Osteoblast (primary cell): ENCODE measurements at places on chromosomes 1 and 21.

- H3K4me1 ChIP-seq: peaks cover 5% of the 10 kb centered on the region
- H3K27ac ChIP-seq: no peak overlapping the region
- H3K27me3 ChIP-seq: no peaks in the 10 kb centered on the region
- no peak overlapping the region for H3K4me3 ChIP-seq
- no peak for DNase-seq
- no peaks in the 10 kb centered on the region for H3K36me3 ChIP-seq
These were observed 5.8 kb downstream of the RGS1 start for GRCh38 chr1:192581131-192581927.

- no peak overlapping the region for H3K4me3 ChIP-seq
- no peak for DNase-seq
- H3K27ac ChIP-seq: no peak overlapping the region
- peaks cover 25% of the 10 kb centered on the region for H3K27me3 ChIP-seq
- H3K36me3 ChIP-seq: no peaks in the 10 kb centered on the region
These were observed 6.2 kb downstream of the KCNA3 start for GRCh38 chr1:110668549-110668948.

DNA sequence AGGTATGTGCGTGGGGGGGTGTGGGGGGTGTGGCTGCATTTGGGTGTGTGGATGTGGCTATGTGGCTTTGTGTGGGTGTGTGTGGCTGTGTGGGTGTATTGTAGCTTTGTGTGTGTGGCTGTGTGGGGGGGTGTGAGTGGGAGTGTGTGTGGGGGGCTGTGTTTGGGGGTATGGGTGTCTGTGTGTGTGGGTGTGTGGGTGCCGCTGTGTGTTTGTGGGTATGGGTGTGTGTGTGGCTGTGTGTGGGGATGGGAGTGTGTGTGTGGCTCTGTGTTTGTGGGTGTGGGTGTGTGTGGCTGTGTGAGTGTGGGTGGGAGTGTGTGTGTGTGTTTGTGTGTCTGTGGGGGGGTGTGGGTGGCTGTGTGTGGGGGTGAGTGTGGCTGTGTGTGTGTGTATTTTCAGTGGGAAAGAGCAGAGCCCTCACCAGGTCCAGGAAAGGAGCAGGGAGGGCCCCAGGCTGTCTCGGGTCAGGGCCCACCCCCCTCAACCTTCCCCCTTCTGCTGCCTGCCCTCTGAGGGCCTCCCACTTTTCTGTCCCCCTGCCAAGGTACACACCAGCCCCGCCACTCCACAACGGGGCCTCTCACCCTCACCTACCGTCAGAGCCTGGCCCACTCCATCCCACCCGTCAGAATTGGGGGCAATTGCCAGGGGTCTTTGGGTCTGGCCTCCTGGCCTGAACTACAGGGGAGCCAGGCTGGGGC, 1.9 kb upstream of the COL8A2 start:
- peaks cover 21% of the 10 kb centered on the region for H3K4me1 ChIP-seq
- peaks cover 12% of the 10 kb centered on the region for H3K27me3 ChIP-seq
- no peak overlapping the region for H3K4me3 ChIP-seq
- H3K36me3 ChIP-seq: no peaks in the 10 kb centered on the region
- peak; percentile 85 for DNase-seq

DNA sequence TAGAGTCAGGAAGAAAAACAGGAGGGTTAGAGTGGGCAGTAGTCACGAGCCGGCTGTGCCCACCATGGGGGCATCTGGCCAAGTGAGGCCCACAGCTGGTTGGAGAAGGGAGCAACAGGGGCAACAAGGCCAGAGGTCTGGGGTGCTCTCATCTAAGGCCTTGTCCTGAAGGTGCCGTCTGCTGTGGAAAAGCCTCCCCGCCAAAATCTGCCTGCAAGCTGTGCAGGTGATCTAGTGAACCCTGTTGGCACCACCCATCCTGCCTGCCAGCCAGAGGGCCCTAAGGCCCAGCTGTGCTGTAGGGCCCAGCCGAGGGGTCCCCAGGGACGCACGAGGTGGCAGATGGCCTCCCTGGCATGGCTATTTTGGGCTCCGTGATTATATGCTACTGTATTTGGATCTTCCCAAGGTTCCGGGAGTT, 51.3 kb downstream of the LGR6 start:
- peaks cover 4% of the 10 kb centered on the region for H3K4me1 ChIP-seq
- H3K27me3 ChIP-seq: peaks cover 37% of the 10 kb centered on the region
- no peak overlapping the region for H3K4me3 ChIP-seq
- no peaks in the 10 kb centered on the region for H3K36me3 ChIP-seq
- peak; percentile 47 for DNase-seq

DNA sequence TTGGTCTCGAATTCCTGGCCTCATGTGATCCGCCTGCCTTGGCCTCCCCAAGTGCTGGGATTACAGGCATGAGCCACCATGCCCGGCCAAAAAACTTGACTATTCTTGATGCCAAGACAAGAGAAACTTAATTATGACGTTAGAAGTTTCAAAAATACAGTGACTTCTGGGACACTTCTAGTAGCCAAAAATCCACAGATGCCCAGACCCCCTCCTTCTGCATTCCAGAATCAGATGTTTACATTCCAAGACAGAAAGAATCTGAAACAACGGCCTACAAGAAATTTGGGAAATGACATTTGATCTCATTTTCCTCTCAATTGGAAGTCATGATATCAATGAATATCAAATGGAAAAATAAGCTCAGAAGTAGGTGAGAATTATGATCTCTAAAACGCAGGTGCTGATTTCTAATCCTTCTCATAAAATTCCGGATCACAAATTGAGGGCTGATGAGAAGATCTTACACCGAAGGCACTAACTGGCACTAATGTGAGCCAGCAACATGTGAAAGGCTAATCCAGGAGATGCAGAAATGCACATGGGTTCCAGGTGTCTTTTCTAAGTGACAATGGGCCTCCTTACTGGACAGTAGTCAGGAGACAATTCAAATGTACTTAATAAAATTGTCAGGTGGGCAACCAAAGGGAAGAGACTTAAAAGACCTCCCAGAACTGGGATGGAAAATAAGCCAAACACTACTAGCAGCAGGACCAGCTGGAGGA, 5.5 kb downstream of the RAB29 start:
- H3K4me3 ChIP-seq: no peak overlapping the region
- H3K27ac ChIP-seq: no peak overlapping the region
- no peaks in the 10 kb centered on the region for H3K27me3 ChIP-seq
- peaks cover 3% of the 10 kb centered on the region for H3K4me1 ChIP-seq
- no peak for DNase-seq

- peaks cover 62% of the 10 kb centered on the region for H3K27me3 ChIP-seq
- DNase-seq: no peak
- no peak overlapping the region for H3K4me3 ChIP-seq
- H3K4me1 ChIP-seq: no peaks in the 10 kb centered on the region
These were observed 44.0 kb downstream of the FAM163A start for GRCh38 chr1:179786815-179787685.

- no peak for DNase-seq
- peaks cover 26% of the 10 kb centered on the region for H3K27me3 ChIP-seq
- no peak overlapping the region for H3K27ac ChIP-seq
- H3K36me3 ChIP-seq: no peaks in the 10 kb centered on the region
- no peaks in the 10 kb centered on the region for H3K4me1 ChIP-seq
These were observed 31.5 kb downstream of the RNF220 start for GRCh38 chr1:44436401-44437106.

GRCh38 chr1:200640963-200641401, 20.4 kb upstream of the KIF14 start:
- H3K4me1 ChIP-seq: peaks cover 10% of the 10 kb centered on the region
- DNase-seq: no peak
- H3K36me3 ChIP-seq: no peaks in the 10 kb centered on the region
- no peak overlapping the region for H3K27ac ChIP-seq
- H3K27me3 ChIP-seq: no peaks in the 10 kb centered on the region

DNA sequence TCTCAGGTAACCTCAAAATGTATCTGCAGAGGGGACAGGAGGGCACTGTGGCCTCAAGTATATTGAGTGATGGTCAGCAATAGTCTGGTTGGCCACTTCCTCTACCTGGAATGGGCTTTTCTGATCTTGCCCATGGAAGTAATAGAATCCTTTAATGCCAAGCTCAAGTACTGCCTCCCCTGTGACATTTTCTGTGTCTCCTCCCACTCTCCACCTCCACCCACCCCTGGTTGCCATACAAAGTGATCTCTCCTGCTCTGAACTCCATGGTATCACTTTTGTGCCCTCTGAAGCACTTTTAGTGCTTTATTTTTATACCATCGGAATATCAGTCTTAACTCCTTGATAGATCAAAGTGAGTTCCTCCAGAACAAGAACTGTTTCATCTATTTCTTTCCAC, 9.2 kb upstream of the NOS1AP start:
- H3K27ac ChIP-seq: no peak overlapping the region
- H3K36me3 ChIP-seq: no peaks in the 10 kb centered on the region
- H3K4me3 ChIP-seq: no peak overlapping the region
- H3K4me1 ChIP-seq: peaks cover 1% of the 10 kb centered on the region

DNA sequence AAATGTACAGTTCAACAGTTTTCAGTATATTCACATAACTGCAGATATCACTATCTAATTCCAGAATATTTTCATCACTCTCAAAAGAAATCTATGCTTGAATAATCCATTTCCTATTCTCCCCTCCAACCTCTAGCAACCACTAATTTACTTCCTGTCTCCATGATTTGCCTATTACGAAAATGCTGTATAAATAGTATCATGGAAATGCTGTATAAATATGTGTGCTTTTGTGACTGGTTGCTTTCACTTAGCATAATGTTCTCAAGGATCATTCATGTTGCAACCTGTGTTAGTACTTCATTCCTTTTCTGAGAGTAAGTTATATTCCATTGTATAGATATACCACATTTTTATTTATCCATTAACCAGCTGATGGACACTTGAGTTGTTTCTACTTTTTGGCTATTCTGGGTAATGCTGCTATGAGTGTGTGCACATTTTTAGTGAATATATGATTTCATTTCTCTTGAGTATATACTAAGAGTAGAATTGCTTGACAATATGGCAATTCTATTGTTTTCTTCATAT, 115.6 kb downstream of the TNFSF18 start:
- H3K27me3 ChIP-seq: no peaks in the 10 kb centered on the region
- H3K4me1 ChIP-seq: peaks cover 15% of the 10 kb centered on the region
- no peak overlapping the region for H3K27ac ChIP-seq

DNA sequence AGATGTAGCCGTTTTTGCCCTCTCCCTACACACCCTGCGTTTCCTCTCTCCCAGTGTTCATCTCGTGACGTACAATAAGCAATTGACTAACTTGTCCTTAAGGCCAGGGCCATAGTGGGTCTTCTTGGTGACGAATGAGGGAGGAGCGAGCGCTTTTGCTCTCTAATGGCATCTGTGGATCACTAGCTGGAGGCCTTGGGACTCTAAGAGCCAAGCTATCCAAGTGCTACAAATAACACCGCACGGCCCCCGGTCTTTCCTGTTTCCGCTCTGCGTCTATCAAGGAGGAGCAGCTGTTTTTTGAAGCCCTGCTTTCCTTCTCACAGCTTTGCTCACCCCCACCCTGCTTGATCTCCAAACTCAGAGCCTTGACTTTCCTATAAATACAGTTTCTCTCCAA, 25.2 kb downstream of the EVA1C start:
- H3K27me3 ChIP-seq: no peaks in the 10 kb centered on the region
- no peaks in the 10 kb centered on the region for H3K36me3 ChIP-seq
- peaks cover 8% of the 10 kb centered on the region for H3K4me1 ChIP-seq
- no peak overlapping the region for H3K4me3 ChIP-seq
- DNase-seq: peak; percentile 18

DNA sequence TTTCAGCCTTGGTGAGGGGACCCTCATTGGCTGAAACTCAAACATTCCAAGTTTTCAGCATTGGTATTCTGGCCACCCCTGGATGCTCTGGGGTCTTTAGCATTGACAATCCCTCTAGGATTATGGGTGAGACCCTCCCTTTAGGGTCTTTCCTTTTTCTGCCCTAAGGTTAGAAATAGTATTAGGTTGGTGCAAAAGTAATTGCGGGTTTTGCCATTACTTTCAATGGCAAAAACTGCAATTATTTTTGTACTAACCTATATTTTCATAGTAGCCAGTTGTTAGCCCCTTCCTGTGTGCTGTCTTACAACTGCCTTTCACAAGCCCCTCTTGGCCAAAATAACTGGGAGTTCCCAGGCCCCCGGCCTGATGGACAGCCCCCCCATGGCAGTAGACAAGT, 648.4 kb downstream of the PTPRU start:
- no peaks in the 10 kb centered on the region for H3K27me3 ChIP-seq
- H3K4me3 ChIP-seq: no peak overlapping the region
- no peaks in the 10 kb centered on the region for H3K36me3 ChIP-seq
- H3K4me1 ChIP-seq: no peaks in the 10 kb centered on the region

GRCh38 chr1:32816676-32817158, 441 bp downstream of the YARS1 start:
- H3K27ac ChIP-seq: peak overlapping the region; percentile 93
- no peaks in the 10 kb centered on the region for H3K27me3 ChIP-seq
- H3K4me3 ChIP-seq: peak overlapping the region; percentile 92
- peaks cover 18% of the 10 kb centered on the region for H3K4me1 ChIP-seq
- DNase-seq: peak; percentile 74

- H3K27me3 ChIP-seq: no peaks in the 10 kb centered on the region
- no peaks in the 10 kb centered on the region for H3K4me1 ChIP-seq
- H3K36me3 ChIP-seq: no peaks in the 10 kb centered on the region
- no peak overlapping the region for H3K27ac ChIP-seq
These were observed 78.1 kb upstream of the JAK1 start for GRCh38 chr1:65044411-65044810.

DNA sequence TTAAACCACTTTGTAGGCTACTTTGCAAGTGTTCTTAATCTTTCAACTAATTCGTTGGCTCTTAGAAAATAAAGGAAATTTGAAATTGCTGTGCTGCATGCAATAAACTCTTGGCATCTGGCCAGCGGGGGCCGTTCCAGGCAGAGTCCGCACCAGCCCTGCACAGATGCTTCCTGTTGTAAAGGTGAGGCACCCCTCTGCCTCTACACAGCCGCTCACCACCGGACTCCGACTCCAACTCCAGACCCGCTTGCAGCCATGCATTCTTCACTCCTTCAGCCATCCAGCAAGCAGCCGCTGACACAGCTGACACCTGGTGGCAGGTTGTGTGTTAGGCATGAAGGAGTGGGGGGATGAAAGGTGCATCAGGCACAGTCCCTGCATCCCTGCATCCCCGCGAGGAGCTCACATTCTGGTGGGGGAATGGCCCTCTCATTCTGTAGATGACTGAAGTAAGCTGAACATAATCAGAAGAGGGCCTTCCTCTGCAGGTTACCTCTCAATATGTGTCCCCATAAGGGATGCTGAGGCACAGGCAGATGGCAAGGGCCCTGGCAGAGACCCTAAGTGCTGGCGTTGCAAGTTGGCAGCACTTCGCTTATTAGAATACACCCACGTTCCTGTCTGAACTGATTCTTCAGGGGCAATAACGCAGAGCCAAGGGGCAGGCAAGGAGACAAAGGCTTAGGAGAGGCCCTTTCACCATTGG, 56.8 kb downstream of the GLIS1 start:
- no peaks in the 10 kb centered on the region for H3K36me3 ChIP-seq
- H3K27ac ChIP-seq: no peak overlapping the region
- H3K27me3 ChIP-seq: no peaks in the 10 kb centered on the region
- DNase-seq: peak; percentile 69
- H3K4me3 ChIP-seq: no peak overlapping the region

DNA sequence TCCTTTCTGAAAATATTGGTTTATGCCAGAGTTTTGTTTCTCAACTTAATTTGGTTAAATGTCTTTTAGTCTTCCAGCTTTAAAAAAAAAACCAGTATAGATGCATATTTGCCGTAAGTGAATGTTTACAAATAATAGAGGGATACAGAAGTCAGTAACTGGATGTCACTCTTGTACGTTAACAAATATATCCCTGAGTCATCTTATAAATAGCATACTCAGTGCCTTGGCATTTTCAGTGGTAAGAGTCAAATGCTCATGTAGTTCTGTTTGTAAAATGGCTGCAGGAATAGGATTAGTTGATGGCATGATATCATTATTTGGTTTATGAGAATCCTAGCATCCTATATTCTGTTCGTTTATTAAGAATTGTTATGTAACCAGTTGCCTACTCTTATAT, 55.4 kb downstream of the SPEN start:
- peak; percentile 58 for DNase-seq
- H3K27me3 ChIP-seq: no peaks in the 10 kb centered on the region
- H3K4me1 ChIP-seq: peaks cover 13% of the 10 kb centered on the region
- H3K36me3 ChIP-seq: no peaks in the 10 kb centered on the region
